Ovary (tissue), 10 donors: ENCODE measurements at places on chromosomes 2 and 18. TPM values are rescaled to one million over a fixed set of nuclear protein-coding genes. Genes with fewer than 3 reads are reported as not detected.

DES gene
- polyA plus RNA-seq, result 149 TPM

SCTR gene
- 0.27 TPM for polyA plus RNA-seq

UGT1A5 gene
- polyA plus RNA-seq, result not detected

RAX gene
- not detected for polyA plus RNA-seq

LYG2 gene
- polyA plus RNA-seq, result not detected

CD8B gene
- 3.2 TPM for polyA plus RNA-seq

YES1 gene
- polyA plus RNA-seq, result 18.2 TPM

PER2 gene
- polyA plus RNA-seq, result 8.1 TPM

GPBAR1 gene
- polyA plus RNA-seq, result 2.8 TPM

ANTXR1 gene
- 105 TPM for polyA plus RNA-seq

CFC1 gene
- polyA plus RNA-seq, result 0.07 TPM

ALKAL2 gene
- 57.6 TPM for polyA plus RNA-seq

UGT1A10 gene
- polyA plus RNA-seq, result not detected

MDH1B gene
- 0.57 TPM for polyA plus RNA-seq

ACTR3 gene
- 41.7 TPM for polyA plus RNA-seq

CRYBA2 gene
- not detected for polyA plus RNA-seq

CXCR1 gene
- 0.04 TPM for polyA plus RNA-seq

MYL1 gene
- not detected for polyA plus RNA-seq

EPAS1 gene
- polyA plus RNA-seq, result 258 TPM

CXCR2 gene
- 3.0 TPM for polyA plus RNA-seq

C1D gene
- polyA plus RNA-seq, result 29.6 TPM

RETREG2 gene
- polyA plus RNA-seq, result 74.4 TPM

MTA3 gene
- 87.5 TPM for polyA plus RNA-seq

CIB4 gene
- polyA plus RNA-seq, result not detected

ATOH8 gene
- polyA plus RNA-seq, result 9.4 TPM

TLX2 gene
- not detected for polyA plus RNA-seq

GAREM1 gene
- 10.3 TPM for polyA plus RNA-seq

PPP3R1 gene
- 22.4 TPM for polyA plus RNA-seq

MC5R gene
- polyA plus RNA-seq, result not detected

GPR45 gene
- polyA plus RNA-seq, result not detected

GPAT2 gene
- 2.4 TPM for polyA plus RNA-seq

IL36A gene
- not detected for polyA plus RNA-seq

ANKRD30B gene
- polyA plus RNA-seq, result 0.04 TPM

CSRNP3 gene
- 2.9 TPM for polyA plus RNA-seq

ODC1 gene
- 101 TPM for polyA plus RNA-seq

FBXO48 gene
- 0.91 TPM for polyA plus RNA-seq

HOXD3 gene
- polyA plus RNA-seq, result 6.7 TPM

DUSP11 gene
- polyA plus RNA-seq, result 24.8 TPM

ELMOD3 gene
- 17.6 TPM for polyA plus RNA-seq

HOXD13 gene
- not detected for polyA plus RNA-seq

PTPN4 gene
- 3.4 TPM for polyA plus RNA-seq

SNED1 gene
- 29.5 TPM for polyA plus RNA-seq

RPRM gene
- 5.2 TPM for polyA plus RNA-seq

NR4A2 gene
- 4.4 TPM for polyA plus RNA-seq

HNMT gene
- polyA plus RNA-seq, result 77.3 TPM

ITPRID2 gene
- 25.2 TPM for polyA plus RNA-seq

ACMSD gene
- not detected for polyA plus RNA-seq

UGT1A8 gene
- not detected for polyA plus RNA-seq

IGFBP5 gene
- polyA plus RNA-seq, result 1,464 TPM

ACTG2 gene
- 478 TPM for polyA plus RNA-seq

YIPF4 gene
- 28.5 TPM for polyA plus RNA-seq

ATP6V1B1 gene
- 1.7 TPM for polyA plus RNA-seq

FAM161A gene
- 5.6 TPM for polyA plus RNA-seq

STON1 gene
- 46.0 TPM for polyA plus RNA-seq

RFX8 gene
- polyA plus RNA-seq, result 0.05 TPM

ESPNL gene
- 0.15 TPM for polyA plus RNA-seq

SOCS6 gene
- polyA plus RNA-seq, result 8.1 TPM

STPG4 gene
- polyA plus RNA-seq, result not detected
